ENCODE measurements at places on chromosomes 12 and 14.

- DNase-seq, result peak; percentile 36
Measured at GRCh38 chr12:102061096-102061559, 663 bp downstream of the WASHC3 start.

GRCh38 chr12:132345561-132346200, 16.3 kb upstream of the GALNT9 start:
- DNase-seq, result no peak

DNA sequence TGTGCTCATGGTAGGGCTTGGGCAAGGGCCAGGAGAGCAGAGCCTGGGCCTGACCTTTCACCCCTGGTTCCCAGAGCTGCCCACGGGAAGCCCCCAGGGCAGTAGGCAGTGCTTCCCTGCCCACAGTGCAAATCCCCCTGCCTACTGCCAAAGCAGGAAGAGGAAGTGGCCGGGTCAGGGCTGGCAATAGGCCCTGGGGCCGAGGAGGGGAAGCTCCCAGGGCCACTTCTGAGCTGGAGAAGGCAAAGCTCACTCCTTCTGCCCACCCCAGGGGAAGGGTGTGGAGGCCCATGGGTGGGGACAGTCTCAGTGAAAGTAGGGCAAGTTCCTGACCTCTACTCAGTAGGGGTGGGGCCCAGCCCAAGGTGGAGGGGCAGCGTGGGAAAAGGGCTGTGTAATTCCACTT, 5.4 kb upstream of the NR4A1 start:
- no peak for DNase-seq

GRCh38 chr12:3000548-3001275, 41.5 kb downstream of the TEAD4 start:
- DNase-seq, result no peak

DNA sequence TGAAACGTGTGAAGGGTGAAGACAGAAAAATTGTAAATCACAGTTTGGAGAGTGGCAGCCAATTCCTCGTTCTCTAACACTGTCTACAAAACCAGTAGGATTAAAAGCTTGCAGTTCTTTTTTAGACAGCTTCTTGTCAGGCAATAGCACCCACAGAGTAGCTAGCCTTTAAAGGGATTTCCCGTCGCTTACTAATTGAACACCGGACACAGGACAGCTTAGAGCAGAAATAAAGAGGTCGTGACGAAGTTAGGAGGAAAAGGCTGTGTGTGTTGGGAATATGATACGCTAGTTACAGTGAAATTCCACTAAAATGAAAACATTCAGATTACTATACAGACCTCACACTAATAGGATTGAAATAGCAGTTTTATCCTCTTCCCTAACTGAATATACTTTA, 149.1 kb upstream of the FLRT2 start:
- DNase-seq, result no peak

- DNase-seq, result no peak
Measured at GRCh38 chr12:88559199-88559598, 21.1 kb downstream of the KITLG start.

- DNase-seq, result no peak
Measured at GRCh38 chr12:48774516-48774915, 14.4 kb downstream of the ADCY6 start.

DNA sequence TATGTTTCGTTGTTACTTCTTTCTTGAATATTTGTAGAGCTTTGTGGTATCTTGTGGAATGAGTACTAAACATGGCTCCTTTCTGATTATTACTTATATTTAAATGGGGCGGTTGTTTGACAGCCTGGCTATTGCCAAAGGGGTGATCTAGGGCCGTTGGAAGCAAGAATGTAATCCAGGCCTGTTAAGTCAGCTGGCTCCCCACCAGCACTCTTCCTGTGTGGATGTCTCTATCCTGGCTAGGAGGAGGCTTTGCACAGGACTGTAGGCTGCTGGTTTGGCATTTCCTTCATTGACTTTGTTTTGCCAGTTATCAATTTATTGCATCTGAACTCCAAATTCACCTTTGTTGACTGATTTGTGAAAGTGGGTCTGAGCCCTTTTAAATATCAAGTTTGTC, 5.6 kb downstream of the FAM234B start:
- no peak for DNase-seq

- DNase-seq, result no peak
Measured at GRCh38 chr12:40827683-40828592, 135.7 kb downstream of the CNTN1 start.

DNA sequence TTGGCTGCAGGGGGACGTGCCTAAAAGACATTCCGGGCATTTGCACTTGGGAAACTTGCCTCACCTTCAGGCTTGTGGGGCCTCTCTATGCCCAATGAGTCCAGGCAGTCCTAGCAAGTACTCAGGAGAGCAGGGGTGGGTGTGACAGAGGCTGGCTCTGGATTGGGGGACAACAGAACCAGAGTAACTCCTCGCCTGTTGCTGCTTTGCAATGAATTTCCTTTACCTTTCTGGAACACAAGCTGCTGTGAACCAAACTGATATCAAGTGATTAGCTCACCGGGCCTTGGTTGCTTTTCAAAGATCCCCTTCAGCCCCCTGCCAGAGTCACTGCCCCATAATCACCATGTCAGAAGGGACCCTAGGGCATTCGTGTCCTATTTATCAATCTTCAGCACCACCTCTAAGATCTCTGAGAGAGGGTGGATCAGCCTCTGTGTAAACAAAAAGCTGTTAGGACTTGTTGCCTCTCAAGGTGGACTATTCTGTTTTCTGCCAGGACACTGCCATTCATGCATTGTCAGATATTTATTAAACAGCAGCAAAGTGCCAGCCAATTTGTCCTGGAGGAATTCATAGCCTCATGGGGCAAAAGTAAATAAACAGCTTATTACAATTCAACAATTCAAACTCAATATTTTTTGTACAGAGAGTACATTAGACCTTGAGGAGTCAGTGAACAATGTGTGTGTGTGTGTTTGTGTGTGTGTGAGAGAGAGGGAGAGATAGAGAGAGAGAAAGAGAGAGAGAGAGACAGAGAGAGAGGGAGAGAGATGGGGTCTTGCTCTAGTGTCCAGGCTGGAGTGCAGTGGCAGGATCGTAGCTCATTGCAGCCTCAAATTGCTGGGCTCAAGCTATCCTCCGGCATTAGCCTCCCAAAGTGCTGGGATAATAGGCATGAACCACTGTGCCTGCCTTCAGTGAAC, 11.3 kb downstream of the NFATC4 start:
- DNase-seq, result no peak

DNA sequence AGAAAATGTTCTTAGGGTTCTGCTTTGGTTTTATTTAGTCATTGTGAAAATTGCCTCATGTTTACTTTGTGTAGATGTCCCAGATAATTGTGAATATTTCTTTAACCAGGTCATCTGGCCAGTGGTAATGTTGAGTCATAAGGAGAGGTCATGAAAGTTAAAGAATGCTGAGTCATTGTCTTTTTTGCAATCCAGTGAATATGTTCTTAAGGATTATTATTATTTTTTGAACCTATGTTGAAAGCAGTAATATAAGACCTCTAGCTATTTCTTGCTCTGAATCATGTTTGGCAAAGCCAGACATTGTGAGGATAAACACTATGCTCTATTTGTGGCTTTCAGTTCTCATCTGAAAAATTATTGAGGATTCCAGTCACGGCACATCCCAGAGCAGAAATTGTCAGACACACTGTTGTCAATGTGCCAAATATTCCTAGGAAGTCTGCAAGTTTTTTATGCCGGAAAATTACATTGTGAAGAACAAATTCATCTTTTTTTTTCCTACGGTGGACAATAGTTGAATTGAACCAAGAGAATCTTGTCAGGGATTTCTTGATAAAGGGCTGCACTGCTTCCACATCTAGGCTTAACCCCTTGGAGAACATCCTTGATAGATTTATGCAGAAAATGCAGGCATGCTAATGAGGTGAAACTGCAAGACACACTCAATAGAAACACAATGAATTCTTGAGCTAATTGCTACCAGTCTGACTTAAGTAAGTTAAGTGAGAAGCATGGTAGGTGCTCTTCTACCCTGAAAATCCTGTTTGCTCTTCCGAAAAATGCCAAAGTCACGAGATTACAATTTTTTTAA, 369.6 kb downstream of the ATP23 start:
- DNase-seq, result no peak

- no peak for DNase-seq
Measured at GRCh38 chr12:15732341-15733061, 56.7 kb downstream of the EPS8 start.

DNA sequence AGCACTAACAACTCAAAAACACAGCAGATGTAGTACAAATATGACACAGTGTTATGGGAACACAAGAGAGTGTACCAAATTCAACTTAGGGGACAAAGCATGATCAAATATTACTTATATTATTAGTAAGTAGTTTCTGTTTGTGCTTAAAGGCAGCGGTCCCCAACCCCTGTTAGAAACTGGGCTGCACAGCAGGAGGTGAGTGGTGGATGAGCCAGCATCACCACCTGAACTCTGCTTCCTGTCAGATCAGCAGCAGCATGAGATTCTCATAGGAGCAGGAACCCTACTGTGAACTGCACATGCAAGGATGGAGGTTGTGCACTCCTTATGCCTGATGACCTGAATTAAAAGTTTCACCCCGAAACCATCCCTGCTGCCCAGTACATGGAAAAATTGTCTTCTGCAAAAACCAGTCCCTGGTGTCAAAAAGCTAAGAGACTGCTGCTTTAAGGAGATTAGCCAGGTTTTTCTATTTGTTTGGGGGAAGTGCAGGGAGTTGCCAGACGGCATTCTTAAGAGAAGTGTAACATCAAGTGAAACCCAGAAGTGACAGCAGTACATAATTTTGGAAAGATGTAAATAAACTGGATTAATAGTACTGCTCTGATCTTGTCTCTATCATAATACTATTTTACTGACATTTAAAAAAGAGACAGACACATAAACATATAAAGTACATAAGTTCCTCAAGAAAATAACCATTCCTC, 26.7 kb downstream of the GTF2A1 start:
- no peak for DNase-seq

DNA sequence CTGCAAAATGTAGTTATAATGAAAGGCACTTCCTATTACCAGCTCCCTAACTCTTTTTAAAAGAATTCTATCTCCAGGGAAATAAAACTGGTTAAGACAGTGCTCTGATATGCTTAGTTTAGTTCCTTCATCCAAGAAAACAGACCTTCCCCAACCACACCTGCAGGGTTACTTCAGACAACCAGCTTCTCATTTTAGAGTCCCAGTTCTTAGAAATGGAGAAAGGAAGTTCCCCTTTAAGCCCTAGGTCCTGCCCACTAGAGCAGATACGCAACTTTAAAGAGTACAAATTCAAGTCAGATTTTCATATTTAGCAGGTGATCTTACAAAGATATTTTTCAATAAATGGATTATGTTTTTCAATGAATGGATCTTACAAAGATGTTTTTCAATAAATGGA, 4.4 kb upstream of the WSB2 start:
- DNase-seq, result no peak

DNA sequence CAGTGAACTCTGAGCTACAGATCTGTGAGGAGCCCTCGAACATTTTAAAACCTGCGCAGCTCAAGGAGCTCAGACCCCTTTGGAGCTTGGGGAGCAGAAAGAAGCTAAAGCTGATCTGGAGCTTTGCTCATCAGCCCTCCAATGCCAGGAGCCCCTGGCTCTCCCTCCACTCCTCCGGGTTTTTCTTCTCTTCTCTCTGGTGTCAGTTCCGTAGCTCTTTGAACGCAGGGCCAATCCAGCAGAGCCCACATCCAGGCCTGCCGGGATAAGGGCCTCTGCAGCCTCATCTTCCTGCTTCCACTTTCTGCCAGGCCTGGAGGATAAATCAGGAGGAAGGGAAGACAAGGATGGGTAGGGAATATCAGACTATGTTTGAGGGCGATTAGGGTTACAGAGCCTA, 6.0 kb downstream of the HOXC4 start:
- DNase-seq, result no peak

GRCh38 chr14:71583705-71584104, 348.5 kb upstream of the RGS6 start:
- DNase-seq, result no peak

DNA sequence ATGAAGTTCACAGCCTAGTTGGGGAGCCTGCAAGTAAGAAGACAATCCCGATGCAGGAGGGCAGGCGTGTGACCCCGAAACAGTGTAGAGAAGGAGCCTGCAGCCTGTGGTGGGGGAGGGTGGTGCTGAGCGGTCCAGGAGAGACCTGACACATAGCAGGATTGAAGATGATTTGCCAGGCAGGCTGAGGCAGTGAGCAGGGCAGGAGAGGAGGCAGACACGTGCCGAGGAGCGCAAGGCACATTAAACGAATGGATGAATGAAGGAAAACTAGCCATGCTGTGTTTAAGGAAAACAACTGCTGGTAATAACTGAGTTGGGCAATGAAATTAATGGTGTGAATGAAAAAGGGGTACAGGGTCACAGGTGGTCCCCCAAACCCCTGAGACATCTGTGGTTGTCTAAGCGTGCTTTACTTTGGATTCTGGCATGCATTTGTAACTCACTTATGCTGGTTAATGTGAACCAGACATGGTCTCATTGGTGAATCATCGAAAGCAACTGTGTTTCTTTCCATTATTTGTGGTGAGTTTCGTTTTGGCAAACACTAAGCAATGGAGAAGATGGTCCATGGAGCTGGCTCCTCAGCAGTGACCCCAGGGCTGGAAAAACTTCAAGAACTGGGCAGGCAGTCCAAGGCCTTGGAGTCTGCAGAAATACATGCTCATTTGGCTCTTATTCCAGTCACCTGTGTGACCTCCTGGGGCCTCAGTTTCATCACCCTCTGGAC, 96.9 kb upstream of the EVL start:
- no peak for DNase-seq

DNA sequence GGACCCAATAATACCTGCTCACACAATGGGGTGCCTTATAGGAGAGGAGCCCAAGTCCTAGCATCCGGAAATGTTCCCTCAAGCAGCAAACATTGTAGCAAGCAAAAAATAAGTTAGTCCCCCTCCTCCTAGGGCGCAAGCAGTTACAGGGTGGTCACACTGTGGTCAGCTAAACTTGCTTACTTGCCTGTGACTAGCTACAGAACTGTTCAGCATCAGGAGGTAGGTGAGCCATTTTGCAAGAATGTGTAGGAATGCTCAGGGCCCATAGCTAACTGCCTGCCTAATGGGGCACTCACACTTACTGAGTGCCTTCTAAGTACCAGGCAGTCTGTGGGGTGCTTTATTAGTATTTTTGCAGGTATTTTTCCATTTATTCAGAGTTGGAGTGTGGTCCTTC, 154.6 kb upstream of the GRIN2B start:
- DNase-seq, result no peak

- no peak for DNase-seq
Measured at GRCh38 chr12:101782273-101782731, 43.0 kb upstream of the SYCP3 start.

- DNase-seq, result no peak
Measured at GRCh38 chr14:68593806-68594536, 198.9 kb downstream of the ZFP36L1 start.

- no peak for DNase-seq
Measured at GRCh38 chr14:45290547-45290946, 37.5 kb upstream of the MIS18BP1 start.

GRCh38 chr12:98456576-98457573, 58.5 kb upstream of the TMPO start:
- no peak for DNase-seq

DNA sequence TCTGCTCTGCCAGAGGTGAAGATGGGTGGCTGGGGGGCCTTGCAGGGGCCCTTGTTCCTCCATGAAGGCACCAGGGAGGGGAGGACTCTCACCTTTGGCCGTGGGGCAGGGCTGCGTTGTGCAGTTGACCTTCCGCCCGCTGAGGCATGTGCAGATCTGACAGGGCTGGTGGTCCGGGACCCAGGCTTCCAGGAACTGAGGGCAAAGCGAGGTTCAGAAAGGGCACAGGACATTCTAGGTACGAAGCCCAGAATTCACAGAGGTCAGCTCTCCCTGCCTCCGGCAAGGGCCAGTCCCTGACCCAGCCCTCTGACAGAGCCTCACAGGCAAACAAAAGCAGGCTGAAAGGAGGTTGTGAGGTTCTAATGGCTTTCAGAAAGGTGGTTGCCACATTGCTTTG, 40.4 kb upstream of the ANO2 start:
- DNase-seq, result no peak

Data from stimulated activated naive CD4-positive, alpha-beta T cell (primary cell).